Effector CD4-positive, alpha-beta T cell (primary cell): ENCODE measurements at places on chromosomes 5 and 9.

DNA sequence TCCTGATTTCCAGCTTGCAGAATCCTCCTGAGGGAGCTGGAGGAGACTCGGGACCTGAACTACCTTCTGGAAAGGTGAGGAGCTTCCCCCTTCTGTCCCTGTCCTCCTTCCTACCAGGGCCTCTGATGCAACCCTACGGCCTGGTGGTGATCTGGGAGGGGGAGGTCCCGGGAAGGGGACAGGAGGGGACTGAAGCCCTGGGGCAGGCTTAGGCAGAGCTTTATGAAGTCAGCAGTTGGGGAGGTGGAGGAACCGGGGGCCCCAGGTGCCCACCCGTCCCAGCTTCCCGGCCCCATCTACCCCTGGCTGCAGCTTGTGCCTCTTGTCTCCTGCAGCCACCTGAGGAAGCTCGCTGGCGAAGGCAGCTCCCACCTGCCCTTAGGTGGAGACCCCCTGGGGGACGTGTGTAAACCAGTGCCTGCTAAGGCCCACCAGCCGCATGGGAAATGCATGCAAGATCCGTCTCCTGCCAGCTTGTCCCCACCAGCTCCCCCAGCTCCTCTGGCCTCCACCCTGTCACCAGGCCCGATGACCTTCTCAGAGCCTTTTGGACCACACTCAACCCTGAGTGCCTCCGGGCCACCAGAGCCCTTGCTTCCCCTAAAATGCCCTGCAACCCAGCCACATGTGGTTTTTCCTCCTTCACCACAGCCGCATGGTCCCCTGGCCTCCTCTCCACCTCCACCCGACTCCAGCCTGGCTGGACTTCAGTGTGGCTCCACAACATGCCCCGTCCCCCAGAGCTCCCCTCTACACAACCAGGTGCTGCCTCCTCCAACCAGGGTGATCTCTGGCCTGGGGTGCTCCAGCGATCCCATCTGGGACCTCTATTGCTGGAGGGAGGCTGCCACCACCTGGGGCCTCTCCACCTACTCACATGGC lies 2.1 kb downstream of the SPATA31E1 start:
- DNase-seq, result no peak

DNA sequence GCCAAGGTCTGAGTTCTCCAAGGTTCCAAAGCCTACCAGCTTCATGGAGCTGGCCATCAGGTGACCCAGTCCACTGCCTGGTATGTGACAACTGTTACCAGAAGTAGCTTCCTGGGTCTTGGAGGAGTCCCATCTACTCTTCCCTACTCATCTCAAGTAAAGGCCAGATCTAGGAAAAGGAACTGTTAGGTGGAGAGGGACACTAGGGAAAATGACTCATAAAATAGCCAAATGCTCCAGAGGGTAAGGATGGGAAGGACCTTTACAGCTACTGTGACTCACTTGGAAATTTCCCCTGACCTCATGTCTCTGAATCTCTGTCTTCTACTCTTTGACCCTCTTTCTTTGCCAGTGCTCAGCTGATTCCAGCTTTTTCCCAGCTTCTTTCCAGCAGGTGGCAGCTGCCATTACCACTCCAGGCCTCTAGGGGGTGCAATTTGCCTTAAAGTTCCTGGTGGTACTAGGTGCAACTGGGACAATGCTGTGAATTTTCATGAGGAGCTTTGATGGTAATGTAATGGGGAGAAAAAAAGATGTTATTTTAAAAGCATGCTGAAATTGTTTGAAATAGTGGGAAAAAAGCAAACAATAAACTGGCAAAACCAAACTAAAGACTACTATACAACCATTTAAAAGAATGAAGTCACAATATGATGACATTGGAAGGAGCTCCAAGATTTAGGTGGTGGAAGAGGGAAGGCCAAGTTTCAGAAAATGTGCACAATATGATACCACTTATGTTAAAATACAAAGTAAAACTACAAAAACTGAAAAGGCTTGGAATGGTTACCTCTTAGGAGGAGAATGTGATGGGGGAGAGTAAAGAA lies 27.1 kb upstream of the MYORG start:
- DNase-seq, result peak; percentile 35

DNA sequence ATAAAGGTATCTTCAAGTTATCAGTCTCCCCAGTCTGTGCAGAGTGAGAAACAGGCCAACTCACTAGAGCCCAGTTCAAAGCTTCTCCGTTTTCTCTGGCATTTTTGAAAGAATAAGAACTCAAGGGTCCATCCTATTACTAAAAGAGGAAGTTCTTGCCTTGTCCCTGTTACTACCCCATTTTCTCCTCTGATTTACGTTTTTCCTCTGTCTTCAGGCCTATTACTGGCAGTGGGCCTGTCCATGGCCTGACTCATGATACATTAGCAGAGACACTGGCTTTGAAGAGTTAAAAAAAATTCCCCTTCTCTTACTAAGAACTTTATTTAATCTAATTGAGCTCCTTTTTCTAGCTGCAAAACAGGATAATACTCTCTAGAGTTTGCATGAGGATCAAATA lies 624.0 kb upstream of the KLF4 start:
- no peak for DNase-seq

- no peak for DNase-seq
These were observed 466.2 kb downstream of the RAB3C start for GRCh38 chr5:59049095-59049494.

- no peak for DNase-seq
These were observed 12.5 kb upstream of the CTSL start for GRCh38 chr9:87713278-87713987.

GRCh38 chr9:13244181-13244580 lies 35.3 kb downstream of the MPDZ start:
- no peak for DNase-seq

GRCh38 chr9:34370970-34371880 lies 5.5 kb downstream of the MYORG start:
- DNase-seq, result no peak

GRCh38 chr5:56745864-56746263 lies 69.5 kb upstream of the MAP3K1 start:
- no peak for DNase-seq

DNA sequence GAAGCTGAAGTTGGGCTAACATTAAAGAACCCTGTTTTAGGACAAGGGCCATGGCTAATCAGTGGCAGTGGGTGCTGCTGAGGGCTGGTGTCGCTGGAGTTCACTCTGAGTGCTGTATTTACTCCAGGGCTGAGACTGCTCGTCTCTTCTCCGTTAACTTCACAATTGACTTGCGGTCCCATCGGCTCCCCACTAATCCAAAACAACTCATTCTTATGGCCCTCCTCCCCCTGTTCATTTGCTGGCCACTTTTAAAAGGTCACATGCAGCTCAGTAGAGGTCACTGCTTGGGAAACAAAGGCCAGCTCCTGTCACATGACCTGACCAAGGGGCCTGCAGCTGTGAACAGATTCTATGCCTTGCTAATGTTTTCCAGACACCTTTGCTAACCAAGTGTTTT lies 38.4 kb downstream of the PTCH1 start:
- no peak for DNase-seq

DNA sequence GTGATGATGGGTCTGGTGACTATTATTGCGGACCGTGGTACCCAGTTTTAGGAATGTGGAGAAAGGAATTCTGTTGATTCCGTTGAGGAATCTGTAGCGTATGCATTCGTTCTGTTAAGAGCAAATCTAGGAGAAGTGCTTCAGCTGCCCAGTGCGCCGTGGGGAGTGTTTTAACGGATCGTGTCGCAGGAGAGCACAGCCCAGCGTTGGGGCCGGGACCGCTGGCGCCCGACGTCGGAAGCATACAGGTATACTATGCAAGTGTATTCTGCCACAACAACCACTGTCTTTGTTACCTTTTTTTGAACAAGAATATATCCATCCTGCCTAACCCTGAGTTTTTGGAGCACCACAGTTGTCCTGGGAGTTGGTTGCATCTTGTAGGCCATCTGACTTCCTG lies 42.7 kb downstream of the TENT4A start:
- no peak for DNase-seq

- DNase-seq, result no peak
These were observed 161.5 kb downstream of the ARL15 start for GRCh38 chr5:54148858-54149257.

DNA sequence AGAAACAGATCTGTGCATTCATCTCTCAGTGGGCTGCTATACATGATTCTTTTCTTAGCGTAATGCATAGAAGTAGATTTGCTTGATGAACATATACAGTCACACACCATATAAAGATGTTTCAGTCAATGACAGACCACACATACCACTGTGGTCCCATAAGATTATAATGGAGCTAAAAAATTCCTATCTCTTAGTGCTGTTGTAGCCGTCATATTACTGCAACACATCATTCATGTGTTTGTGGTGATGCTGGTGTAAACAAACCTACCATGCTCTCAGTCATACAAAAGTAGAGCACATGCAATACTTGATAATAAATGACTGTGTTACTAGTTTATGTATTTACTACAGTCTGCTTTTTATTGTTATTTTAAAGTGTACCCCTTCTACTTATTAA lies 214.3 kb downstream of the ARHGAP26 start:
- no peak for DNase-seq

- no peak for DNase-seq
These were observed 11.1 kb upstream of the NADK2 start for GRCh38 chr5:36252722-36253365.

DNA sequence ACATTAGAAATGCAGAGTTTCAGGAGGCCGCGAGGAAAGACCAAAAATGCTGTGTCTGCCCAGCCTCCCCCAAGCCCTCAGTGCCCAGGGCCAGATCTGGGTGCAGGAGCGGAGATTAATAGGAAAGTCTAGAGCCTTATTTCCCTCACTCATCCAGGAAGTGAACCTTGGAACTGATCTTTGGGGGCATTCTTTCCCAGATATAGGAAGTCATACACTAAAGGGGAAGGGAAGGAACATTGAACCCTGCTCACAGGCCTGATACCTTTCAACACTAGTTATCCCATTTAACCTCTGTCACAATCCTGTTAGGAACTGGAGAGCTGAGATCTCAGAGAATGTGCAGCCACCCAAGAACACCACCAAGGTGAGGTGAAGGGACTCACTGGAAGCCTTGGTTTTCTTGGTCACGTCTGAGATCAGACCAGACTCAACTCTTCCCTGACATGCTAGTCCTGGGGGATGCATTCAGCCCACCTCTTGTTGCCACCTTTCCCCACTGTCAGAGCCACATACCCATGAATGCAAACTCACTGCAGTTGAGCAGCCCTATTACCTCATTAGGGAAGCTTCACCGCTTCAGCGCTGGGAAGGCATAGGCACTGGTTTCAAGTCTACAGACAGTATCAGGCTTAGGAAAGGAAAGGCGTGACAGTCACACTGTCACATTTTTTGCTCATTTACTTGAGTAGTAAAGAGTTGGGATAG lies 95.0 kb downstream of the KIAA1958 start:
- DNase-seq, result no peak

GRCh38 chr5:75524071-75524470 lies 12.4 kb downstream of the POLK start:
- no peak for DNase-seq

GRCh38 chr5:73908846-73909245 lies 282.9 kb downstream of the ARHGEF28 start:
- no peak for DNase-seq

GRCh38 chr5:43620944-43621505 lies 18.0 kb downstream of the NNT start:
- no peak for DNase-seq

GRCh38 chr5:165161204-165161603 lies 1655.8 kb downstream of the MAT2B start:
- no peak for DNase-seq

DNA sequence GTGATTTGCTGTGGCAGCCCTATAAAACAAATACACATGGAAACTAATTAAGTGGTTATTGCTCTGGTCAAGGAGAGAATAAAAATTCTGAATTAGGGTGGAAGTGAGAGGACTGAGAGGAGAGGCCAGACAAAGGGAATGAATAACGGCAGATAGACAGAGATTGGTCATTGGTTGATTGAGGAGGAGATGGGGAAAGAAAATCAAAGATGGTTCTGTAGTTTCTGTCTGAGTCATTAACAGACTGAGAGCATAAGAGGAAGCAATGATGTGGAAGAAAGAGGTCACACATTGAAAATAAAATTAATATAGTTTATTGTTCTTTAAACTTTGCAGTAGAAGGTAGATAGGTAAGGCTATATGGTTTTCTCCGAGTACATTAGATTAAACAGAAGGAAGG lies 469.8 kb downstream of the ACTL7B start:
- DNase-seq, result no peak

GRCh38 chr9:115005322-115005721 lies 74.9 kb upstream of the TNFSF8 start:
- no peak for DNase-seq

- DNase-seq, result no peak
These were observed 1.2 kb downstream of the PANK3 start for GRCh38 chr5:168578006-168578405.

DNA sequence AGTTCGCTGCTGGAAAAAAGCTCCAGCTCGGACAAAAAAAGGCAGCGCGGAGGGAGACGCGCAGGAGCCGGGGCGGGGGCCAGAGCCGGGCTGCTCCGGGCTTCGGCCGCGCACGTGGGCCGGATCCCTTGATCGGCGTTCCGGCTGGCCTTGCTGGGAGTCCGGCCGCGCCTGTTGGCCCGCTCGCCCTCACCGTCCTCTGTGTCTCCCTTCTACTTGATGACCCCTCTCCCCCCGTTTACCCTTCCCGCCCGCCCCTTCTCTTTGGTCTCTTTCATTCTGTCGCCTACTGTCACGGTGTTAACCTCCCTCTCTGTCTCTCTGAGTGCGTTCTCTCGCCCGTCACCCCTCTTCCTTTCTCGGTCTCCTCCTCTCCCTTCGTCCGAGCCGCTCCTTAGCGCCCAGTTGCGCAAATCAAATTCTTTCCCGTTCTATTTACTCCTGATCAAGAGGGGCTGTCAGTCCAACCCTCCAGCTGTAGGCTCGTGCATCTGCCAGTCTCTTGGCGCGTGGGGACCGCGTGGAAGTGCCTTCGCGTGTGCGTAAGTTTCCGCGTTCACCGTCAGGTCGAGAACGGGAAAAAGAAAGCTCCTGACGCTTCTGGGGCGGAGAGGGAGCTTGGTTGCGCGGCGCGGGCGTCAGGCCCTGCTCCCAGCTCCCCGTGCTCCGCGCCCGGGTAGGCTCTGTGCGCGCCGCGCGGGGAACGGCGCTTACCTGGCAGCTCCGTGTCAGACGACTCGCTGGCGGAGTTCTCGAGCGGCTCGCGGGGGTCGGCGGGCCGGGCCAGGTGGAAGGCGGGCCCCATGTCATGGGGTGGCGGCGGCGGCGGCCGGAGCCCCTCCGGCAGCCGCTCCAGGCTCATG lies 798 bp downstream of the PITX1 start:
- DNase-seq, result no peak

GRCh38 chr5:14572385-14572784 lies 9.2 kb upstream of the OTULINL start:
- DNase-seq, result no peak

GRCh38 chr5:120122703-120123102 lies 341.4 kb upstream of the PRR16 start:
- DNase-seq, result no peak

GRCh38 chr9:27688954-27689353 lies 115.7 kb upstream of the C9orf72 start:
- DNase-seq, result no peak

GRCh38 chr9:118295413-118295812 lies 591.2 kb downstream of the TLR4 start:
- no peak for DNase-seq

- DNase-seq, result no peak
These were observed 197.8 kb downstream of the AUH start for GRCh38 chr9:91163773-91164471.

- no peak for DNase-seq
These were observed 507 bp upstream of the GPSM1 start for GRCh38 chr9:136326761-136327303.
